Subcutaneous preadipocyte (primary cell): ENCODE measurements at places on chromosomes 3 and 15. TPM values are rescaled to one million over a fixed set of nuclear protein-coding genes. Genes with fewer than 3 reads are reported as not detected.

Gene NPAP1
- not detected in 2 replicates for total RNA-seq

Gene ANKRD34C
- not detected in 2 replicates for total RNA-seq

Gene ZFYVE19
- total RNA-seq: 13.9 and 16.9 TPM in 2 replicates

Gene DNAH12
- total RNA-seq: under 0.01 TPM in 1 of 2 replicates, not detected in the other

Gene KATNBL1
- total RNA-seq: 30.1 and 52.4 TPM in 2 replicates

Gene VGLL4
- total RNA-seq: 27.9 and 33.6 TPM in 2 replicates

Gene AMT
- 0.39 and 0.73 TPM in 2 replicates for total RNA-seq

Gene TM4SF4
- under 0.01 TPM in 1 of 2 replicates, not detected in the other for total RNA-seq

Gene BHLHE40
- total RNA-seq: 25.7 and 43.4 TPM in 2 replicates

Gene NKIRAS1
- 12.3 and 12.5 TPM in 2 replicates for total RNA-seq

Gene SCN5A
- total RNA-seq: 0.20 and 0.37 TPM in 2 replicates

Gene PLIN1
- total RNA-seq: not detected in 2 replicates

Gene SCAMP5
- 0.59 and 1.1 TPM in 2 replicates for total RNA-seq

Gene CLDN16
- not detected in 2 replicates for total RNA-seq

Gene SCG3
- total RNA-seq: not detected in 2 replicates

Gene CHRNB4
- not detected in 2 replicates for total RNA-seq

Gene BCHE
- total RNA-seq: 1.1 and 4.1 TPM in 2 replicates

Gene MEGF11
- total RNA-seq: not detected in 2 replicates
